ENCODE measurements at places on chromosomes 12 and 14.

DNA sequence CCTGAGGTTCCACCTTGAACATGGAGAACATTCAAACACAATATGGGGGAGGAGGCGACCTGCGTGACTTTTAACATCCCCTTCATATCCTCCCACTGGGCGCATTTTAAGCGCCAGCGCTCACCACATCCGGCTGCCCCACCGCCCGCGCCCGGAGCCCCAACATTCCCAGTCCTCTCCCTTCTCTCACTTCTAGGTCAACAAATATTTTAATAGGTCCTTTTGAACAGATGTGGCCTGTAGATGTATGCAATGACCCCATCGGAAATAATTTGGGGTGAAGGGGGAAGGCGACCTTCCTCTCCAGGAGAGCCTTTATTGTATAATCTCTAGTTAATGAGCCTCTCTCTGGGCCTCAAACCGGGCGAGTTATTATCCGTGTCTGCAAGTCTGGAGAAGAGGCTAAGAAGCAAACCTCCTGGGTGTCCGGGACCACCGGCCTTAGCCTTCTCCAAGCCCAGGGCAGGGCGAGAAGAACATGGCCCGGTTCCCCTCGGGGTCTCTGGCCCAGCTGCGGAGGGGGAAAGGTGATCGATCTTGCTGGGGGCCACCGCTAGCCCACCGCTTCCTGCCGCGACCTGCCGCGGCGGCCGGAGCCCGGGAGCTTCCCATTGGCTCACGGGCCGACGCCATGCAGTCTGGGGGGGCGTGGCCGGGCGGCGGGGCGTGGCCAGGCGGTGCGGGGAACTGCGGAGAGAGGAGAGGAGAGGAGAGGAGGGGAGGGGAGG is 83.2 kb upstream of the HMGA2 start:
- peak; percentile 30 for DNase-seq

DNA sequence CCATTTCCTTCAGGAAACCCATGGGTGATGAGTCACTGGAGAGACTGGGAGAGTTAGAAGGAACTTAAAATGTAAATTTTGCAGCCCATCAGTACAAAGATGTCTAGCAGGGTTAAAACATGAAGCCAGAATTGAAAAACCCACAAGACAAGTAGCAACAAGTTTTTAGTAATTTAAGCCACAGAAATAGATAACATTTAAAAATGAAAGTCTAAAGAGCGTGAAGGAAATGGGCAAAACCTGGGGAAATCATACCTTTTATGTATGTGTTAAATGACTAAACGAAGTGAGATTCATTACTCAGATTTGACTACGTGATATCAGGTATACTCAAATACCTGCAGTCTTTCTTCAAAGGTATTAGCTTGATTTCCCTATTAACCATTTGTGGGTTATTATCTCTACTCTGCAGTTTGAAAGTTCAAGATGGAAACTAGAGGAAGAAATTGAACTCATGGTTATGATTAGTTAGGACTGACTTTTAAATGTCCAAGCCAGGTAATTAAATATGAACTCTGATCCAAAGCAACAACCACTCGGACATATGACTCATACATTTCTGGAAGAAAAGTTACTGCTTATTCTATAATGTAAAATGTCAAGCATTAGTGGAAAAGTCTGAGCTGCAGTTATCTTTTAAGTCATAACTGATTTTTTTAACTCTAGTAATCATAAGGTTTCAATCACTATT is 84.1 kb downstream of the ITPR2 start:
- DNase-seq = no peak

- no peak for DNase-seq
Measured at GRCh38 chr12:6532927-6533652, 1.2 kb upstream of the GAPDH start.

DNA sequence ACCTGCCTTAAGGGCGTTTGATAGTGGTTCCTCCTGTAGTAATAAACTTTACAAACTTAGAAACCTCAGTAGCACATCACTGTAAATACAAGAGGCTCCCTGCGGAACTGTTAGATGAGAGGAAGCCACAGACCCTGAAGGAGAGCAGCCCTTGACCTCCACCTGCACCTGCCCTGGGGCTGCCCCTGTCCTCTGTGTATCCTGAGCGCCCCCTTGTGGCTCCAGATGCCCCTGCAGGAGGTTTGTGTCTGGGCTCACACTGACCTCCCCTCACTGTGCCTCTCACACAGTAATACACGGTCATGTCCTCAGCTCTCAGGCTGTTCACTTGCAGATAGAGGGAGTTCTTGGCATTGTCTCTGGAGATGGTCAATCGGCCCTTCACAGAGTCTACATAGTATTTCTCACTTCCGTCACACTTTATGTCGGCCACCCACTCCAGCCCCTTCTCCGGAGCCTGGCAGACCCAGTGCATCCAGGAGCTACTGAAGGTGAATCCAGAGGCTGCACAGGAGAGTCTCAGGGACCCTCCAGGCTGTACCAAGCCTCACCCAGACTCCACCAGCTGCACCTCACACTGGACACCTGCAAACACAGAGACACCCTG is 1059.8 kb downstream of the TMEM121 start:
- peak; percentile 38 for DNase-seq

DNA sequence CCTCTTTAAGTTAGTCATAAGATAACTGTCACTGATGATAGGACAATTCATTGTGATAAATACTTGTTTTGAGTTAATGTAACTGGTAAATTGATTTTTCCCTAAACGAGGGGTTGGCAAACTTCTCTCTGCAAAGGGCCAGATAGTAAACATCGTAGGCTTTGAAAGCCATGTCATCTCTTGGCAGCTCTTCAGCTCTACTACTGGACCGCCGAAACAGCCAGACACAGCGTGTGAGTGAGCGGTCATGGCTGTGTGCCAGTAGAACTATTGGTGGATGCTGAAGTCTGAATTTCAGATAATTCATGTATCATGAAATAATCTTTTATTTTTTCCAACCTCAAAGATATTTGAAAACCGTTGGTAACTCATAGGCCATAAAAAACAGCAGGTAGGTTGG is 9.9 kb downstream of the PIWIL1 start:
- no peak for DNase-seq

- no peak for DNase-seq
Measured at GRCh38 chr14:70934502-70935134, 27.4 kb downstream of the PCNX1 start.

GRCh38 chr14:26163761-26164160 is 434.1 kb downstream of the NOVA1 start:
- no peak for DNase-seq

GRCh38 chr14:27688841-27689444 is 1077.6 kb upstream of the FOXG1 start:
- no peak for DNase-seq

- no peak for DNase-seq
Measured at GRCh38 chr12:75579552-75579951, 68.1 kb upstream of the KRR1 start.

- no peak for DNase-seq
Measured at GRCh38 chr12:69896653-69897381, 71.8 kb downstream of the MYRFL start.

- DNase-seq = no peak
Measured at GRCh38 chr12:46384451-46385309, 12.1 kb upstream of the SLC38A2 start.

GRCh38 chr14:98233656-98234055 is 1038.3 kb downstream of the BCL11B start:
- no peak for DNase-seq

GRCh38 chr12:44193281-44193680 is 357.4 kb downstream of the TMEM117 start:
- no peak for DNase-seq

DNA sequence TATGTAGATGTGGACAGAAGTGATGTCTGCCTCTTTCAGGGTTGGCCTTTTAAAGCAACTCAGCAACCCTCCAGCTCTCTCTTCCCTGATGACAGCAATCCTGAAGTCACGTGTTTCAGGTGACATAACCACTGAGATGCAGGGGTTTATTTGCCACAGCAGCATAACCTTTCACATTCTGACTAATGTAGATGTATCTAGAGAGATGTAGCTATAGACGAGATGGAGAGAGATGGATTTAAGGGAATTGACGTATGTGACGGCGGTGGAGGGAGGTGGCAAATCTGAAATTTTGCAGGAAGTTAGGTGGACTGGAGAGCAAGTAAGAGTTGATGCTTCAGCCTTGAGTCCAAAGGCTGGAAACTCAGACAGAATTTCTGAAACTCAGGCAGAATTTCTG is 126.0 kb downstream of the ZFP36L1 start:
- no peak for DNase-seq

- DNase-seq = no peak
Measured at GRCh38 chr12:42291680-42292079, 34.2 kb downstream of the ZCRB1 start.

DNA sequence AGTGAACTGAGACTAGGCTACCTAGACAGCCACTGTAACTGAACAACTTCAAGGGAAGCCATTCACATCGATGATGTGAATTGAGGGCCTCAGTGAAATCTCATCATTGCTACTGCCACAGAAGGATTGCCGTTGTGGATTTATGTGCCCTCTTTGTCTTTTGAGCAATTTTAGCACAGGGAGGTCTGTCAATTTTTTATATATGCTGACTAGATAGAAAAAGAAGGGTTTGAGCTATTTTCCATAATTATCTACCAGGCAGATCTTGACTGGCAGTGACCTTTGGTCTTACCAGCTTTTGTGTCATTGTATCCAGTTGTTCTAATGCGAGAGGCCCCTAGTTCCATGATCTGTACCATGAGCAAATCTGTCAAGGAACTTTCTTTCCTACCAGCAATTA is 179.4 kb downstream of the ERC1 start:
- DNase-seq = no peak
